ENCODE measurements at places on chromosomes 16 and 17. TPM values are rescaled to one million over a fixed set of nuclear protein-coding genes. Genes with fewer than 3 reads are reported as not detected.

Gene CHST6
- not detected for total RNA-seq

GRCh38 chr16:50195276-50195675 is 42.2 kb downstream of the TENT4B start:
- no peak for DNase-seq

- no peak for DNase-seq
Measured at GRCh38 chr16:67104061-67104460, 5.7 kb upstream of the PHAF1 start.

Gene PRAC2
- total RNA-seq: not detected

DNA sequence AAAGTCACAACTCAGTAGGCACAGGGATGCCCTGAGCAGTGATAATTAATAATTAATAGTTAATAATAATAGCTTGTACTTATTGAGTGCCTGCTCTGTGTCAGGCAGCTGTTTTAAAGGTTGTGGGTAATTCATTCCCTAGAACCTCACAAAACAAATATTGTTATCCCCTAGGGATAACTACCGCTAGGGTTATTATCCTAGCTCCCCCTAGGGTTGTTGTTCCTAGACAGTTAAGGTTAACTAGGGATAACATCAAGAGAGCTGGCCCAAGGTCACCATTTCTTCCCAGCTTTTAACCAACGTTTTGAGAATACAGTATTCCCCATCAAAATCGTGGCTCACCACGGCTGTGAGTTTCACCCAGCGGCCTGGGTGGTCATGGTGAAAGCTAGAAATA is 180.1 kb downstream of the PRKCB start:
- DNase-seq: no peak

GRCh38 chr17:39080421-39081078 is 70.9 kb downstream of the PLXDC1 start:
- peak; percentile 24 for DNase-seq

DNA sequence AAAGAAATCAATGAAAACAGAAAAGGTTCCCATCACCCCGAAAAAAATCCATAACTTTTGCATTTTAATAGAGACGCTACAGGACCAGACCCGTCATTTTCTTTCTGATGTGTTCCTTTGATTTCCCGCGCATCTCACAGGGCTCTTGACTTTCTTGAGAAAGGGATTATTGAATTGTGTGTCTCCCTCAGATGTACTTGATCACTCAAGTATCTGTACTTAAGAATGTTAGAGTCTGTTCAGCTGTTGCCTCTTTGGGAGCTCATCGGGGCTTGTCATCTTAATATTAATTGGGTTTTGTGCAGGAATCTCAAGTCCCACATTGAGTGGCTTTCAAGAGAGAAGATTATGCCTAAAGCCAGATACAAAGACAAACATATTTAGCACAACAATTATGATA is 606.4 kb upstream of the SALL1 start:
- no peak for DNase-seq

GRCh38 chr16:84245956-84246678 is 6.3 kb upstream of the KCNG4 start:
- DNase-seq: no peak

GRCh38 chr16:6864671-6865070 is 468.0 kb upstream of the RBFOX1 start:
- no peak for DNase-seq

Gene TBC1D3G
- not detected for total RNA-seq

- no peak for DNase-seq
Measured at GRCh38 chr17:63945784-63946439, 13.8 kb upstream of the CD79B start.

- DNase-seq: no peak
Measured at GRCh38 chr17:17888371-17888770, 51.6 kb upstream of the SREBF1 start.

GRCh38 chr17:40025991-40026815 is 11.0 kb downstream of the CSF3 start:
- no peak for DNase-seq

DNA sequence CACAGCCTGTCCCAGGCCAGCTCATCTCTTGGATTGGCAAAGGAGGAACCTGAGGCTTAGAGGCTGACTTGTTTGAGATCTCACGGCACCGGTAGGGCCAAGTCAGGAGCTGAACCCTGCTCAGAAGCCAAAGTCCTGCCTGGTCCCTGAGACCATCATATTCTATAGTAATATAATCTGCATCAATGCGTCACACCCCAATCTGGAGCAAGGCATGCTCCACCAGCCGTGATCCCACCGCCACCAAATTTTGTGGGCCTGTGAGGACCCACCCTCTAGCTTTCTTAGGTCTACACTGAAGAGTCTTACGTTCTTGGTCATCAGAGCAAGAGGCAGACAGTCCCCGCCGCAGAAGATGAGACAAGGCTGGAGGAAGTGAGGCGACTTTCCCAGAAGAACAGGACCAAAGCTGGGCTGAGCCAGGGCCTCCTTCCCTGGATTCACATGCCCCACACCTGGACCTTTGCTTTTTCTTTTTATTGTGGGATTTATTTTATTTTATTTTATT is 2.7 kb downstream of the SULT1A1 start:
- no peak for DNase-seq

- no peak for DNase-seq
Measured at GRCh38 chr16:62863139-62863538, 826.9 kb upstream of the CDH8 start.

DNA sequence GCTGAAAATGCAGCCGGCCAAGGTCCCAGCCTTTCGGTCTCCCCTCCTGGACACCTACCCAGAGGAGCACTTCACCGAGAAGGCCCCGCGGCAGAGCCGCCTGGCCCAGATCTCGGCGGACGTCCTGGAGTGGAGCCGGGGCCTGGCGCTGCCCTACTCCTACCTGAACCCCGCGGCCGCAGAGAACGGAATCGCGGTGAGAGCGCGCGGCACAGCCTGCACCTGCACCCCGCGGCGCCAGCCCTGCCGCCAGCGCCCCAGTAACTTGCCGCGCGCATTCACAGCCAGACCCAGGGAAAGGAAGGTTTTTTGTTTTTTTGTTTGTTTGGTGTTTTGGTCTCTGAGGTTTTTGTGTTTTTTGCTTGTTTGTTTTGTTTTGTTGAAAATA is 15.2 kb downstream of the ALOX12B start:
- DNase-seq: no peak

DNA sequence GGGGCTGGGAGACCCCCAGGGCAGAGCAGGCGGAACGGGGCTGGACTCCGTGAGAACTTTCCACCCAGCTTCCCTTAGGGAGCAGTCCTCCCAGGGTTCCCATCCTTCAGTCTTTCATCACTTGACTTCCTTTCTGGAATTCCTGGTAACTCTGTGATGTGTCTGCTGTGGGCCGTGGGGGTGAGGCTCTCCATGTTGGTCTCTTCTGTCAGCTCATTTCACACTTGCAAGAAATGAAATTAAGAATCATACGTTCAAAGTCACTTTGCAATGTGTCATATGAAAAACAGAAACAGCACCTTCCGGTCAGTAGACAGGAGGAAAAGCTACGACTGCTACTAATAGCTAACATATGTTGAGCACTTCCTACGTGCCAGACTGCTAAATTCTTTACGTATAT is 5.4 kb upstream of the BBS2 start:
- no peak for DNase-seq

Gene RFFL
- total RNA-seq: 65.7 TPM

Measured in gastrocnemius medialis (tissue), 4 donors.